Psoas muscle (tissue), 8 donors: ENCODE measurements at places on chromosomes 7 and 10. TPM values are rescaled to one million over a fixed set of nuclear protein-coding genes. Genes with fewer than 3 reads are reported as not detected.

Gene ZYX
- 60.4 TPM for total RNA-seq

Gene ADAM12
- not detected for total RNA-seq

DNA sequence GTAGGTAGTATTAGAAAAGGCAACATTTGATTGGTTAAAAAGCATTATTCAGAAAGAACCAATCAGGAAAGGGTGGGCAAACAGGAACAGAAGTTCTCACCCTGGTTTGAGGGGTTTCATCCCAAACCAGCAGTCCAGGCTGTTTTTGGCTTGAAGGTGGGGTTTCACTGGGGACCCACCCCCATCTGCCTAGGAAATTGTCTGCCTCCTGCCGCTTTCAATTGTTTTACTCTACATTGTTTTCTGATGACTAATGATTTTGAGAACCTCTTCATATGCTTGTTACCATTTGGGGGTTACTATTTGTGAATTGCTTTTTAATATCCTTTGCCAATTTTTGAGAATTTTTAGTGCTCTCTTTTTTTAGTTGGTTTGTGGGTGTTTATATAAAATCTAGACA lies 3.3 kb upstream of the PCBD1 start:
- no peak for DNase-seq

DNA sequence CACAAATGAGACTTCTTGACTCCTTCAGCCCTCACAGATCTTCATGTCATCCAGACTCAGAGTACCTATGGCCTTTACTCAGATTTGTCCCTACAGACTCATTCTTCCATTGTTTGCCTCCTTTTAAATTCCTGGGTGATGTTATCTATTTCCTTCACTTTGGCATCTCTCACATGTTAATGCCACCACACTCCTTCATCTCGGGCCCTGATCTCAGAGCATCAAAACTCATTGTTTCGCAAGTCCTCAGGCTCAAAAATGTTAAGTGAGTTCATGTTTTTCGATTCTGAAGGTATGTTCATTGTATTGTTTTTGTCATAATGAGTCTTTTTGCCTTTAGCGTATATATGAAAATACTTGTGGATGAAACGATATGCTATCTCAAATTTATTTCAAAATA lies 62.3 kb upstream of the AHR start:
- no peak for DNase-seq

- no peak for DNase-seq
These were observed 533.8 kb upstream of the DPP6 start for GRCh38 chr7:153518201-153518984.

DNA sequence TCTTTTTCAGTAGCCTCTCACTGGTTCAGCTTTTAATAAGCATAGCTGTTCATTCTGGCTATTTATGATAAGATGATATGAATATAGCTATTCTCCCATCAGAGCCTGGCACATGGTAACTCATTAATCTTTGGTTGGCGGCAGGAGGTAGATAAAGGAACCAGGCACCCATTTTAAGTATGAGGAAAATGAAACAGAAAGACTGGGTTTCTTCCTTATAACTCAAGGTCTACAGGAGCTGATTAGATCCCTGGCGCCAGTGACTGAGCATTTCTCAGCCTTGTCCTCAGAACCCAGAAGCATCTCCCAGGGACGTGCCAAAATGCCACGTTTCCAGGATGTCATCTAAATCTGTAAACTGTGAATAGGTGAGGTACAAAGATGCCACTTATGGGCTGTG lies 141.9 kb downstream of the TCF7L2 start:
- DNase-seq: no peak

- no peak for DNase-seq
These were observed 497.3 kb downstream of the NEBL start for GRCh38 chr10:20399772-20400171.

GRCh38 chr7:146414373-146414772 lies 297.8 kb downstream of the CNTNAP2 start:
- DNase-seq: no peak
